ENCODE measurements at places on chromosomes 1 and 21.

DNA sequence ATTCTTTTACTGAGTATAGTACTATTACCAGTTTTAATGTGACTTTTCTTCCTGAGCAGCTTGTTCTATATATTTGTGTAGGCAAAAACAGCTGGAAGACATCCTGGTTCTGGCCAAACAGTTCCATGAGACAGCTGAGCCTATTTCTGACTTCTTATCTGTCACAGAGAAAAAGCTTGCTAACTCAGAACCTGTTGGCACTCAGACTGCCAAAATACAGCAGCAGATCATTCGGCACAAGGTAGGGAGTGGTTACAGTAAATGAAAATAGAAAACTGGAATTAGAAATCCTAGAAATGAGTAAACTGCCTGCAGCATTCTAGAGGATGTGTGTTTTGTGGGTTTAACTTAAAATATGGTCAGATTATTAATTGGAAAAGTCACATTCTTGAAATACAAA is 64.1 kb upstream of the BMP8A start:
- no peak for DNase-seq

DNA sequence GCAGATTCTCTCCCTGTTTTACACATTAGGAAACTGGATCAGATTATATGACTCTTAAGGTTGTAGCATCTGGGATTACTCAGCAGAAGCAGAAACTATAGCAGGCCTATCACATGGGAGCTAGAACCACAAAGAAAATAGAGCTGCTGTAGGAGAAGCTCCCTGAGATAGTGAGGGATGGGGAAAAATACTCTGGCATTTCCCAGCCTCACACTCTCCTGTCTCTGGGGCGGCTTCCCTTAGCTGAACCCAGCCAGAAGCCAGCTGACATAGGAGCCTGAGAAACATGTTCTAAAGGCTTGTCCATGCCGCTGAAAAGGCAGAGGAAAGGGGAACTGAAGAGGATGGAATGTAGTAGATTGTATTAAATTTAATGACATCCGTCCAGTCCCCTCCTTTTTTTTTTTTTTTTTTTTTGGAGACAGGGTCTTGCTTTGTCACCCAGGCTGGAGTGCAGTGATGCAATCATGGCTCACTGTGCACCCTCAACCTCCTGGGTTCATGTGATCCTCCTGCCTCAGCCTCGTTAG is 76.8 kb upstream of the DNAJC6 start:
- DNase-seq, result no peak

DNA sequence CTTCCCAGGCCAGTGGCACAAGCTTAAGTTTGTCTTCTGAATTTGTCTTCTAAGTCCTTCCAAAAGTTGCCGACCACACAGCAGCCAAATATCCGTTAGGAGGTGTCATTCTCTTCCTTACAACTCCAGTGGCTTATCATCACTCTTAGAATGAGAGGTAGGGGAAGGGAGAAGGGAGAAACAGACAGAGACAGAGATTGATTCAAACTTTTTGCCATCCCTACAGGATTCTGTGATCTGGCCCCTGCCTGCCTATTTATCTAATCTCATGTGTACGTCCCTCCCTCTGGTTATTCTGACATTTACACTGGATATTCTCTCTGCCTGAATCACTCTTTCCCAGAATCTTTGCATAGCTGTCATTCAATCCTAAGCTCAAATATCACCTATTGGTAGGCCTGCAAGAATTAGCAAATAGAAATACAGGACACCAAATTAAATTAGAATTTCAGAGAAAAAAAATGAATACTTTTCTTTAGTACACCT is 488 bp upstream of the GNL2 start:
- no peak for DNase-seq

GRCh38 chr1:245690156-245690690 is 535.4 kb downstream of the KIF26B start:
- DNase-seq, result no peak

GRCh38 chr1:59107916-59108315 is 189.0 kb upstream of the FGGY start:
- no peak for DNase-seq

DNA sequence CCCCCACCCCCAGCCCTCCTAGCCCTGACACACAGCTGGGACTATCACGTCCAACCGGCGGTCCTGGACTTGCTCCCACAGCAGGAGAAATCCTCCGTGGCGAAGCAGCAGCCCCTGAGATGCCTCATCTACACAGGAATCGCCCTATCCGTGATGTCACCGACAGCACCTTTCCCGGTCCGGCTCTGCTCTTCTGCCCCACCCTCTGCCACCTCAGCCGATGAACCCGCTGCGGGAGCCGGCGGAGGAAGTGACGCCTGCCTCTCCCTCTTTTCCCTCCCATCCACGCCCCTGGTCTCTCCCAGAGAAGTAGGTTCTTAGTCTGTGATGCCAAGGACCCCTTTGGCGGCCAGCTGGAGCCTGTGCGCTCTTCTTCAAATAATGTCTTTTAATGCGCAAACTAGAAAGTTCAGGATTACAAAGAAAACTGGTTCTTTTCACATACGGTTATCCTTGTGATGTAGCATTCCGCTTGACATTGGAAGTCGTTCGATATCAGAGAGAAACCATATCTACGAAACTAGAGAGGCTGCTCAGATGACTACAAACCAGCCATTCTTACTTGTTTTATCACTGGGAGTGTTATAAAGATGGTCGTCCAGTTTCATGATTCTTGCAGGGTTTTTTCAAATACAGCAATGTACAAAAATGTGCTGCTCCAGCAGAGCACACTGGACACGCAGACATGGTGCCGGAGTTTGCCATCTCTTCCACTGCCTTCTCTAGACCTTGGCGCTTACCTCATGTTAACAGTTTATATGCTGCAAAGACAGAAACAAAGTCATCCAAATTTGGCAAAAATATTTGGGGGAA is 120.3 kb downstream of the PPIAL4G start:
- DNase-seq, result peak; percentile 27

- no peak for DNase-seq
Observed at GRCh38 chr1:111576547-111576946, 43.0 kb upstream of the RAP1A start.

Measured in stimulated activated CD4-positive, alpha-beta T cell treated with anti-CD3 and anti-CD28 coated beads, Interleukin-2, amount 100 ng/mL, for 48 hours (primary cell).